ENCODE measurements at places on chromosomes 1 and 21.

- no peak for ATAC-seq
These were observed 28.9 kb upstream of the RBM15 start for GRCh38 chr1:110310300-110310699.

DNA sequence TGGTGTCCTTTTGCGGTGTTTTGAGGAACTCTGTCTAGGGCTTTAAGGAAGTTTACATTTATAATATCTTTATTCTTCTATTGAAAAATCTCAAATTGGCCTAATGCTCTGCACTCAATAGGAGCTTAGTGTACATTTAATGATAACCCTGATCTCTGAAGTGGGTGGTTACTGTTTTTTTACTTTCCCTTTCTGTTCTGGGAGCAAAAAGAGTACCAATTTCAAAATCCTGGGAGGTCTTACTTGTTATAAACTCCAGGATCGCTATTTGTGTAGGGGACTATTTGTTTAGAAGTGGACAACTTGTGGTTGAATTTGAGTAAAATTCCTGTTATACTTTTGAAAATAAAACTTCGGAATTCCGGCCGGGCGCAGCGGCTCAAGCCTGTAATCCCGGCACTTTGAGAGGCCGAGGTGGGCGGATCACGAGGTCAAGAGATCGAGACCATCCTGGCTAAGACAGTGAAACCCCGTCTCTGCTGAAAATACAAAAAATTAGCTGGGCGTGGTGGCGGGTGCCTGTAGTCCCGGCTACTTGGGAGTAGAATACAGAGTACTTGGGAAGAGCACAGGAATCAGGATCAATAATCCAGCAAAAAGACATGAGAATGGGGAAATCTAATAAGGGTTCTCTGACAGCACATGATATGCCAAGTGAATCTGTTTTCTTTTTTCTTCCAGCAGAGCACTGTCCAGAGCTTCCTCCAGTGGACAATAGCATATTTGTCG, 1.1 kb downstream of the C4BPB start:
- ATAC-seq: no peak

DNA sequence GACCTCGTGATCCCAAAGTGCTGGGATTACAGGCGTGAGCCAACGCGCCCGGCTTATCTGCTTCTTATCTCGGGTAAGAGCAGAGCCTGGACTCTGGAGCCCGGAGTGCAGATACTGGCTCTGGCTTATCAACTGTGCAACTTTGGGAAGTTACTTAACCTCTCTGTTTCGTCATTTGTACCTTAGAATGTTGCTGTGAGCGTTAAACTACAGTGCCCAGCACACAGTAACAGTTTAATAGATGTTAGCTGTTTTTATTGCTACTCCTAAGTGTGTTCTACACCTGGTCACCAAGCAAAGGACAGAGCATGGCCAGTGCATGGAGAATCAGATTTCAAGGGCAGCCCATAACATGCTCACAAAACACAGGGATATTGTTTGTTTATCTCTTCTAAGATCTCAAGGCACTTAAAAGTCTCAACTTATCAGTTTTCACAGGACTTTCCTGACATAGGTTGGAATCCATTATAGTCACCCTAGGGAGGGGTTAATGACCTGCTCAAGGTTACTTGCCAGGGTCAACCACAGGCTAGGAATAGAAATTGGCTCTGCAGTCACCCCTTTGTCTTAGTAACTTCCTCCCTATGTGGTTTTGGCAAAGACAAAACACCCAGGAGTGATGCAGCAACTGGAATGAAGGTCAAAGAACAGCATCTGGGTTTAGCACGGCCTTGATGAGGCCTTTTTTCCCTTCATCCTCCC, 22.5 kb upstream of the SRP9 start:
- ATAC-seq: no peak

- ATAC-seq: no peak
These were observed 86.2 kb downstream of the ATG4C start for GRCh38 chr1:62870148-62870547.

DNA sequence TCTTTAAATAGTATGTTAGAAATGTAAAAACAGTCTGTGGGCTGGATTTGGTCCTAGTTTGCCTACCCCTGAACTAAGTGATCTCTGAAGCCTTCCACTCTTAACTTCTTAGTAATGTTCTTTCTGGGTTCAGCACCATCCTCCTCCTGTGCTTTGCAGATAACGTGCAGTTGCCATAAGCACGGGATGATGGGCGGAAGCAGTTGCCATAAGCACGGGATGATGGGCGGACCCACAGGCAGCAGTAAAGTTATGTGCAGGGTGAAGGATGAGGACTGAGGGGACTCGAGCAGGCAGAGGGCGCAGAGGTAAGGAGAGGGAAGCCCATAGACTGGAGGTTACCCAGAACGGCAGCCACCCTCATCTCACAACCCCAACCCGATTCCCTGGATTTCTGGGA, 25.6 kb downstream of the GPA33 start:
- ATAC-seq: no peak

DNA sequence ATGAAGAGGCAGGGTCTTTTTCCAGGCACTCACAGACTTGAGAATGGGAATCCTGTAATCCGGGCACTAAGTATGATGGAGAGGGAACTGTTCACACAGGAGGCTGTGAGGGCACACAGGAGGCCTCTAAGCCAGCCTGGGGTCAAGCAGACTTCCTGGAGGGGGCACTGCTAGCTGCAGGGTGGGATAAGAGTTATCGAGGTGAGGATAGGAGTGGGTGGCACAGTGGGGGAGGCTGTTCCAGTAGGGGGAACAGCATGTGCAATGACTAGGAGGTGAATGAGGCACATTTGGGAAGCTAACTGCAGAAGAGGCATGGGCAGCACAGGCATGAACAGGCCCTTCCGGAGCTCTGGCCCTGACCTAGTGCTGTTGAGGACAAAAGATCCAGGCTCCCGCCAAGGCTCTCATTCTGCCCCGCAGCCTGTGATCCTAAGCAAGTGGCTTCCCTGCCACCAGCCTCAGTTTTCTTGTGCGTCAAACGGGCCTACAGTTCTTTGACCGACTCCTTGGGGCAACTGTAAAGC, 216.7 kb downstream of the TRABD2B start:
- no peak for ATAC-seq

GRCh38 chr1:163106364-163106987, 37.3 kb downstream of the RGS4 start:
- ATAC-seq: no peak

DNA sequence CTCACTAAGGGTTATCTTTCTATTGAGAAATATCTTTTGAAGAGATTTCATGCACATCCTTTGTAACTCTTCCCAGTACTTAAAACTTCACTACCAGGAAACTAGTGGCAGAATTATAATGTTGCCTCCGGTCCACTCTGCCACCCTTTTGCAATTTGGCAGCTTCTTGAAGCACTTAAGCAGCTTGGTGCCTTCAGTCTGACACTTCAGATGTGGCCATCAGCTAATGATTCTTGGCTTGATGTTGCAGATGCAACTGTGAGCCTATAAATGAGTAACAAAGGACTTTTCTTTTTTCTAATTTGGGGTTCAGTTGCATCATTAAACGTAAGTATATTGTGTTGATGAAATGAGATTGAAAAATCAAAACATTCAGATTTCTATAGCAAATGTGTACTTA, 187.5 kb upstream of the C21orf91 start:
- no peak for ATAC-seq

GRCh38 chr1:116690849-116691406, 23.4 kb upstream of the IGSF3 start:
- ATAC-seq: peak; percentile 36

GRCh38 chr1:29136391-29136915, 12.8 kb upstream of the TMEM200B start:
- ATAC-seq: no peak

DNA sequence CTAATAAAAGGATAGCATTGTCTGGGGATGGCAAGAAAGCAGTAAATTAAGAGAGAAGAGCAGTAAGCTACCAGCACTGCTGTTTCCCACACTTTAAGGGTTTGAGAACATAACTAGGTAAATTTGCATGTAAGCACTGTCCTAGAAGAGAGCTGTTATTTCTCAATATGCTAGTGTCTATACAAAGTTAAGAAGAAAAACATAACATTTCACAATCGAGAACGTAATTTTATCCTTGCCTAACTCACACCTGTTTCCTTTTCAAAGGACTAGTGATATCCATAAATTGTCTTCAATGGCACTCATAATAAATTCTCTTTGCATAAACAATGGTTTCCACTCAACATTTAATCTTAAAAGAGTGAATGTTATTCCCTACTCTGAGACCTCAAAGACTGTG, 576.0 kb downstream of the PTBP2 start:
- no peak for ATAC-seq

DNA sequence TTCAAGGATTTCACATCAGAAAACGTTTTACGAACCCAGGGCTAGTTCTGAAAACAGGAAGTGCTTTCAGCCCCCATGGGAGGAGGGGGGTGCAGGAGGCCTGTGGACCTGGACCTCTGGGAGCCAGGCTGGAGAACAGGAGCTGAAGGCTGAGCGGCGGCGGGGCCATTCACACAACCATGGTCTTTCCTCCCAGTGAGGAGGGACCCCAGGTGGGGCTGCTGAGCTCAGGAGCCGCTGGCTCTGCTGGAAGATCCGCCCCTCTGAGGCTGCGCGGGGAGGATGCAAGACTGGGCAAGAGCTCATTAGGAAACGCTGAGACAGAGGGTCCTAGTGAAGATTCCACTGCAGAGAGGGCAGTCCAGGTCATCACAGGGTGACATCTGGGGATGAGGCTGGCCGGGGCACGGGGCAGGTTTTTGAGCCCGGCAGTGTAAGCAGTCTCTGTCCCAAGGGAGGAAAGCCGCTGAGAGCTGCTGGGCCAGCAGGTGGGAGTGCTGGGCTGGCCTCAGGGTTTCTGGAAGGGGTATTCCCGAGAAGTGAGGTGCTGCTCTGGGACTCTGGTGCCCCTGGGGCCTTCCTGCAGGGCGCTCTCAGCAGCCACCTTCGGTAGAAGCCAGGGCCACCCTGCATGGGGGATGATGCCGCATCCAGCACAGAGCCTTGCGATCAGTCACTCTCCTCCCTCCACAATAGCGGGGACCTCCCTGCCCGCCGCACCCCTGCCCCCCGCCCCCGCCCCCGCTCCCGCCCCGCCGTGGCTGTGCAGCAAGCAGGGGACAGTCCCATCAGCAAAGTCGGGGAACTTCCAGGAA, 7.5 kb downstream of the MX2 start:
- no peak for ATAC-seq

DNA sequence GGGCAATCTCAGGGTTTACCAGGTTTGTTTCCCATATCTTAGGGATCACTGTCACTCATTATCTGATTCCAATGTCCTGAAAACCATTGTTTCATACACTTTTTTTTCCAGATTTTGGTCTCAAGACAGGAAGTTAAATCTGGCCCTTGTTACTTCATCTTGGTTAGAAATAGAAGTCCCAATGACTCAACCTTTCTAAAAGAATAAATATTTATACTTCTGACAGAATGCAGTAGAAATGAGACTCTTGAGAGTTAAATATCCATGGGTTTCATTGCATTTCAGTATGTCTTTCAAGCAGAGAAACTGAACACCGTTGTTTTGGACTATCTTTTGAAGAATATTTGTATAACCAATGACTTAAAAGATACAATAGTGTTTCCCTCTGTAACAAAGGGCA, 19.8 kb upstream of the VCAM1 start:
- no peak for ATAC-seq

- peak; percentile 30 for ATAC-seq
These were observed 13.5 kb downstream of the ESPN start for GRCh38 chr1:6438047-6438525.

DNA sequence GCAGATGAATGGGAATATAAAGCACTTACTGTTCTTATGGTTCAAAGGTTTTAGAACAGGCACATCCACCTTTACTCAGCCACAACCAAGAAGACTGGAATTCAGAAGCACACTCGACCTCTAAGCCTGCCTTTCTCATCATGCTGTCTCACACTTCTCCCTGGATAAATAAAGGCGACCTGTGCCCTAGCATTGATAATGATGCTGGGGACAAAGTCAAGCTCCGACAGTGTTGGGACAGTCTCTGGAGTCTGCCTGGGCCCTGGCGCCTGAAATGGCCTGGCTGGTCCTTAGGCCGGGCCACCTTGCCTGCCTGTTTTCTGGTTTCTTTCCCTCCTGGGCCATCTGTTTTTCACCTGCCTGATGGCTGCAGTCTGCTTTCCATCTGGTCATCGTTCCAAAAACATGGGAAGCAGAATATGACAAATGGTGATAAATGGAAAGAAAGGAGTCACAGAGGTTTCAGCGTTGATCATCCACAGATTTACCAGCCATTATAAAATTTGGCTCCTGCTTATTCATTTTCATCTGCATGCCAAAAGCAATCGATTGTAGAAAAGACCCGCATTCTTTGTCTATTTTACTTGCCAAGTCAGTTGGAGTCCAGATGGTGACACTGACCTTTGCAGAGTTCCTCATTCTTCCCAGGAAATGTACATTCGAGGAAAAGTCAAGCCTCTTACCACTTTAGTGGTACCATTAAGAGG, 91.2 kb upstream of the KCNJ15 start:
- ATAC-seq: no peak

DNA sequence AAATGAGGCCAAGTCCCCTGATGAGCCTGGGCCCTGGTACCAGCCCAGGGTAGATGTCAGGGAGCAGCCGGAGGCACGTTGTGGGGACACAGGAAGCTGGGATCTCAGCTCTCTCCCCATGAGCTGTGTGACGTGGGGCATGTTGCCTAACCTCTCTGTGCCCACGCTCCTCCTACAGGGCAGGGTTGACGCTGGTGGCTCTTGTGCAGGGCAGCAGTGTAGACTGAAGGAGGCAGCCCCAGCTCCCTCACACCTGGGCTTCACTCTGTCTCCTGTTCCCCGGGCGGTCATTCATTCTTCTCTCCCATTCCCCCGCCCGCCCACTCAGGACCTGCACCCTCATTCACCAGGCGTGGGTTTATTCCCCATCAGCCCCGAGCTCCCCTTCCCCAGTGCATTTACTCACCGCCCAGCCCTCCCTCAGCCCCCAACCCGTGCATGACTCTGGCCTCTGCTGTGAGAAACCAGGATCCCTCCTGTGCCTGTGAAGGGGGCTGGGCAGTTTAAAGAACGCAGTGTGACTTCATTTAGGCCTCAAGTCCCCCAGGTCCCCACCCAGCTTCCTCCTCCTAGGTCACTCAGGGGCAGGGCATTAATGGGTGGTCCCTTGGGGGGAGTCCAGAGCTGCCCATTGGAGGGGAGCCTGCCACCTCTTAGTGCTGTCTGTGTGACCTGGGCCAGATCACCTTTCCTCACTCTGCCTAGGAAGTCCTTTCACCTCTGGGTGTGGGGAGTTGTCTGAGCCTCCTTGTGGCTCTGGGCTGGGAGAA, 285.7 kb downstream of the PTPRU start:
- ATAC-seq: no peak

DNA sequence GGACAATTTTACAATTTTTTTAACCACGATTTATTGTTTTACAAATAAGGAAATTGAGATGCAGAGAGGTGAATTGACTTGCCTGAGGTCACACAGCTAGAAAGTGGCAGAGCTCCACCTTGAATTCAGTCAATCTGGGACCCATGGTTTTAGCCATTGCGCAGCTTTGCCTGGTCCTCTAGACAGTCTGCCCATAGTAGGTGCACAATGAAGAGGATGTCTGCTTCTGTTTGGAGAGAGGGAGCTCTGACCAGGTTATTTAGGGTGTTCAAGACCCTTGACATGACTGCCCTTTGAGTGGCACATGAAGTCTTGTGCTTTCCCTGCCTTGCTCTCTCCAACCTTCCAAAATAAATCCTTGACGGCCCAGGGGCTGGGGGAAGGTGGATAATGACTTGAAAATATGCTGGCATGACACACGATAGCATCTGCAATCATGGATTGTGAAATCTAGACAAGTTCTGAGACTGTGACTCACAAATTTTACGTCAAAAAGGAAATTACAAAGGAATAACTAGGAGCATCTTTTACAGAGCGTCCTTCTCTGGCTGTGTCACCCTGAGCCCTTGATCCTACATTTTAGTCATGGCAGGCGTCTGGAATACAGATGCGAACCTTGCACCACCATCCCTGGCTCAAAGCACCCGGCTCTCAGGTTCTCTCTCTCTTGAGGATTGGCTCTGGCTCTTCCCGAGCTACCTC, 26.2 kb upstream of the ID3 start:
- ATAC-seq: no peak
